ENCODE measurements at places on chromosomes 13 and 19.

GRCh38 chr19:10295305-10295846 is 5.6 kb downstream of the ICAM5 start:
- peak; percentile 70 for DNase-seq

DNA sequence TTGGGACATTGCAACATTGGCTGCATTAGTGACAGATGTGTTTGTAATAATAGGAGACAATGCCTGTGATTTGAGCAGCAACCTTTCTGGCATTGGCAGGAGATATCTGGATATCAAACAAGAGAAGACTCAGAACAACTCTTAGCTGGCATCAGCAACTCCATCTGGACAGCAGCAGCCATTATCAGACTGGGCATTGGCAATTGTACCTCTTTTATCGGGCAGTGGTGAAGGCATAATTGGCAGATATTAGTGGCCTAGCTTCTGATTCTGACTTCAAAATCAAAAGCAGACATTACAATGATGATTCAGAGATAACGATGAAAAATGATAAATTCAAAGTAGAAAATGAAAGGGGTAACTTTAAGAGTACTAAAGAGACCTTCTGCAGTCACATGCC is 1193.7 kb downstream of the EFNB2 start:
- DNase-seq = no peak

DNA sequence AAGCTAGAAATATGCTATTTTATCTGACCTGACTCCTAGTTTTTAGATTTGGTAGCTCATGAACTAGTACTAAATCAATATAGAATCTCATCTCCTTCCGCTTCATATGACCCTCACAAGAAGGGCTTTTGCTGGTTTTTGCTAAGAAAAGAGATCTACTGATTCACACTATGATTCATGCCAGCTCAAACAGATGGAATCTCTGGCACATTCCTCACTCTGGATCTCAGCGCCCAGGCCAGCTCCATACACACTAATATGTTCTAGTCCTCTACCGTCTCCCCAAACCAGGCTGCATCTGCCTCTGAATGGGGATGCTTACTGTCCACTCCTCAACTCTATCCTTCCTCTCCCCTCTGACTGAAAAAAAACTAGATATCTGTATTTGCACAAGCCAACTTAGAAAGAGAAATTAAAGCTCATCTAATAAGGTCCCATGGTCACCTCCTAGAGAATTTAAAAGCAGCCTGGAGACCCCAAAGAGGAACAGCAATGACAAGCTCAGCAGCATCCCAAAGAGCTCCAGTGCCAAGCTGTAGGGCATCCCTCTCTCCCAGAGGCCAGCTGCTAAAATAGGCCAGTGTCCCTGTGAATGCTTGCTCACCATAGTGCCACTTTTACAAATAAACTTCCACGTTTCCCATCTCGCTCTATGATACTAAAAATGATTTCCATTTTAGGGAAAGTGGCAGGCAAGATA is 74.9 kb downstream of the LHFPL6 start:
- no peak for DNase-seq

- DNase-seq = no peak
Observed at GRCh38 chr19:51807111-51807701, 12.2 kb downstream of the FPR3 start.
